GM19239 (cell line): ENCODE measurements at places on chromosomes 4 and X.

DNA sequence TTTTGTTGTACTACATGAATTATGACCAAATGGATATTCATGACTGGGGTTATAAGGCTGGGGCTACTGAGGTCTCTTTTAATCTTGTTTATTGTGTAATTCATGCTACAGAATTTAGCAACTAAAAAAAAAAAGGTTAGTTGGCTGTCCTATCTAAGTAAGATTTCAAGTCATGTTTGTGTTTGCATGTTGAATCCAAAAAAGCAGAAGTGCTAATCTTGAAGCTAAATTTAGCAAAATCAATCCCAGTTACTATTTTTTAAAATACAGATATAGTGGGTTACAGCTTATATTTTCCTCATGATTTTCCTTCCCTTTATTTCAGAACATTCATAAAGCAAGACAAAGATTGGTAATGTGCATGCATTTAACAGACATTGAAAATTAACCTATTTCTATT lies 19.4 kb downstream of the MTMR1 start:
- DNase-seq = no peak

DNA sequence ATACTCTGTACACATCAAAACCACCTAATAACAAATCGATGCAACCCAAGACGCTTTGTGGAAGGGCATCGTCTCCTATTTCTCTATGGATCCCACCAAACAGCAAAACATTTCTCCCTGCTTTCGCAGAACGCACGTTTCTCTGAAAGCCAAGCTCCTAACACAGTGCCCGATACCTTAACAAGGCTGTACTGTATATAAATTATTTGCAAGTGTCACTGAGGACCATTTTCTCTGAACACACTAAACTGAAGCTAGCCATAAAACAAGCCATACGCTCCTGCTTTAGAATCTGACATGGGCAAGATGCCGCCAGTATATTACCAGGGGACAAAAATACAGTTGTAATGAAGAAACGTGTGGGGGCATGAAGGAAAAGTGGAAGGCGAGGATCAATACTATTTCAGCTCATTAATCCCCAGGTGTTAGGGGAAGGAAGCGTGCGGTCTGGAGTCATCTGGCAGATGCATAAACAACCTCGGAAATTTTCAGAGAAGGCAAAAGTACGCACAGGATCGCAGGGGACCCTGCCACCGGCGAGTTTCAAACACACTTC lies 703 bp downstream of the KCNIP4 start:
- DNase-seq = no peak

DNA sequence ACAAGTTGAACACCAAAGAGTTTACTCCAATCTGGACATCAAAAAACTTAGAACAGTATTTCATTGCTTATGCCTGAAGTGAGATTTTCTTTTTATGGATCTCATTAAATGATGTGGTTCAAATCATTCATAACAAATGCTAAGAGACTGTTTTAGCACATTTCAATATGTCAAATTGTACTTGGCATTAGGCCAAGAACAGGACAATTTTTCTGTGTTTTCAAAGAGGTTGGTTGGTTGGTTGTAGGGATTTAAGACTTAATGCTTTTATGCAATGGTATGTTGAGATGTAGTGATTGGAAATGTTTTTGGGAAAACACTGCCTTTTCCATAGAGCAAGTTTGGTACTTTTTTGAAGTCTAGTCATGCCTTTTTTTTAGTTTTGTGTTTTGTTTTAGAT lies 510.4 kb downstream of the ZNF674 start:
- no peak for DNase-seq

DNA sequence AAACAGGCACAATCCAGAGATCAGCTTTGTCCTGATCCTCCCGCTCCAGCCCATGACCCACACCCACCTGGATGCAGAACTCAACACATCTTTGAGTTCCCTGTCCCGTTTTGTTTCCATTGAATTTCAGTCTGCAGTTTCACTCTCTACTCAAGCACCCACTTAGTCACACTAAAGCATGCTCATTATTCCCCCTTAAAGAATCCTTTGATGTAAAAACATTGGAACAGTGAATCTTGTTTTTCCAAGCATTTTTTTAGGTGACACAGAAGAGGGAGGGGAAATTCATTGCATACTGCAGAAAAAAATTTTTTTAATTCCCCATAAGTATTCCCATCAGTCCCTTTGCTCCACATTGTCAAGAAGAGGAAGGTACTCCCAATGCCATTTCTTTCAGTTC lies 249.7 kb upstream of the TTC29 start:
- DNase-seq = no peak

DNA sequence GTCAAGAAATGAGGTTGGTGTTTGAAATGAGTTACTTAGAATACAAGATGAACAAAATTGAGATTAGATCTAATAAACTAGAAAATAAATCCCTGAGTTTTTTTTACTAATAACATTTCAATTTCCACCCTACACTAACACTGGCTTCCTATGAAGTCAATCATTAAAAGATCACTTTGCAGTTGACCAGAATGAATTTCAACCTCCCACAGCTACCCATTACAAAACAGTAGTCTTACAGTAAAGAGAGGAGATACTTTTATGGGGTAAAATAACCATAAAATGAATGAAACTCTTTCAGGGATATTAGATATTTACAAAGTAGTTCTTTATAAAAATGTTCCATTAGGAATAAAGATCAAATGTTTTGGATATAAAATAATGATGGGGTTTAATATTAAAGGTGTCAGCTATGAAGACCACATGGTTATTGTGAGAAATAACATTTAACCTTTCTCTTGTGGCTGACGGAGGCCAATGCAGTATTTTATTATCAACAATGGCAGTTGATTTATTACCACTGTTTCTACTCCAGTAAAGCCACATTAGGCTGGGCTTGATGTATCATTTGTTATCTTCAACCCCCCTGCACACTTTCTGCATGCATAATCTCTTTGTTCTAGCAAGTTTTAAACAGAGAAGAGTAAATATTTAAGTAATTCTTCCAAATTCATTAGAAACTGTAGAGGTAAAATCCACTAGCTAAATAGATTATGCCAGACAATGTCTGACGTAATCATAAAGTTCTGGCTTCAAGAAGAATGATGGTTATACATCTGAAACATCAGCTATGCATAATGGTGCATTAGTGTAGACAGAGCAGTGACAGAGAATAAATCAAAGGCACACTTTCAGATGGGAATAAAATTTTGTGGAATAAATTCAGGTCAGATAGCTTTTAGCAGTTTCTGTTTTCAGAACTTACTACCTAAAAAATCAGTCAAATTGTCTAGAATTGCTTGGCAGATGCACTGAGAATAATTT lies 516.6 kb downstream of the PCDH18 start:
- no peak for DNase-seq

GRCh38 chrX:116238567-116239255 lies 68.2 kb downstream of the AGTR2 start:
- DNase-seq = no peak

DNA sequence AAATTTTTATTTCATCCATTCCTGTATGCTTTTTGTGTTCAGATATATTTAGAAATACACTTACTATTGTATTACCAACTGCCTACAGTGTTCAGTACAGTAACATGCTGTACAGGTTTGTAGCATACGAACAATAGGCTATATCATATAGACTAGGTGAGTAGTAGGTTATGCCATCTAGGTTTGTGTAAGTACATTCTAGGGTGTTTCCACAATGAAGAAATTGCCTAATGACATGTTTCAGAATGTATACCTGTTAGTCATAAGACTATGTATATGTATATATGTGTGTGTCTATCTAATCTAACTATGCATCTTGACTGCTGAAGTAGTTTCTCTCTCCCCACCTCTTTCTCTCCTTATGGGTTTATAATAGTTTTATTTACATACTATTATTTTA lies 51.5 kb upstream of the BTC start:
- no peak for DNase-seq

DNA sequence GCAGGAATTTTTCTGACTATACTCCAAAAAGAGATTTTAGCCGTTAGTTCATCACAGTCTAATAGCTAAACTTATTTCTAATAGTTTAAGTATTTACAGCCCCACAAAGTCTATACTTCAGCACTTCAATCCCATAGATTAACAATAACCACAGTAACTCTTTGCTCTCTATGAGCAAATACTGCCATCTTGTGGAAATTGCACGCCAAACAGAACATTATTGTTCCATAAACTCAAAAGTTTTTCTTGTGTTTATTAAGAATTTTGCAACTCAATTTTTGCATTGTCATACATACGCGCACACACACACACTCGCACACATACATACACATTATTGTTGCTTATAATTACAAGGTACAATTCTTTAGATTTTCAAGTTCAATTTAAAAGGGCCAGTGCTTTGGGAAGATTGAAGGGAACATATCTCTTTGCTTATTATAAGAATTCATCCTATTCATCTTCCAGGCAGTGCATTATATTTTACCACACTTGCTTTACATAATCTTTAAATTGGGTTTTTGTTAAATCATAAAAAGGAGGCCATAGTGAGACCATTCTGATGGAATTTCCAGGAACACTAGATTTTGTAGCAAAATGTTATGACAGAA lies 63.8 kb upstream of the ATOH1 start:
- DNase-seq = no peak

- DNase-seq = no peak
Observed at GRCh38 chr4:18213576-18214198, 192.1 kb upstream of the LCORL start.

- DNase-seq = no peak
Observed at GRCh38 chr4:176508780-176509331, 189.1 kb downstream of the SPCS3 start.

- DNase-seq = no peak
Observed at GRCh38 chr4:140251571-140251970, 97.6 kb upstream of the MAML3 start.

DNA sequence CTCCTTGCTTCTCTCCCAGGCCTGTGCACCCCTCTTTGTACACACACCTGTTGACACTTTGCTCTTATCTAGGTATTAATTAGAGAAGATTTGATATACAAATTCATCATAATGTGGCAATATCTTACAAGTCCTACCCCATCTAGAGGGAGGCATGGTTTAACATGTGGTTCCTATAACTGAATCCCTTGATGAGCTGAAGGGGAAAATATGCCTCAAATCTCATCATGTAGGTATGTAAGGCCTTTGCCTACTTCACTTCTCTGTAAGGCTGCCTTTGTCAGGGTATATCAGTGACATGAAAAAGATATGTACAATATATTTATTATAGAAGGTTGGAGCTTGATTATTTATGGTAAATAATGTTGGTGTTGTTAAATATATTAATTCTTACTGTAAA lies 31.9 kb downstream of the HTR2C start:
- DNase-seq = no peak
